Muscle of leg (tissue), 16 donors: ENCODE measurements at places on chromosomes 5 and 9. TPM values are rescaled to one million over a fixed set of nuclear protein-coding genes. Genes with fewer than 3 reads are reported as not detected.

The TYRP1 gene
- not detected for total RNA-seq

The WDR38 gene
- total RNA-seq = 0.04 TPM

The PHYHD1 gene
- total RNA-seq = 23.9 TPM

The SAXO1 gene
- total RNA-seq = 0.04 TPM

The LAMC3 gene
- 1.1 TPM for total RNA-seq

The SPATA9 gene
- 0.71 TPM for total RNA-seq

The CYSRT1 gene
- total RNA-seq = 0.18 TPM

The SOHLH1 gene
- total RNA-seq = not detected

The WNT8A gene
- total RNA-seq = not detected

The GPSM1 gene
- 25.1 TPM for total RNA-seq

The TAF11L10 gene
- total RNA-seq = not detected

The ZFP37 gene
- total RNA-seq = 5.5 TPM
